ENCODE measurements at places on chromosomes 4 and X.

DNA sequence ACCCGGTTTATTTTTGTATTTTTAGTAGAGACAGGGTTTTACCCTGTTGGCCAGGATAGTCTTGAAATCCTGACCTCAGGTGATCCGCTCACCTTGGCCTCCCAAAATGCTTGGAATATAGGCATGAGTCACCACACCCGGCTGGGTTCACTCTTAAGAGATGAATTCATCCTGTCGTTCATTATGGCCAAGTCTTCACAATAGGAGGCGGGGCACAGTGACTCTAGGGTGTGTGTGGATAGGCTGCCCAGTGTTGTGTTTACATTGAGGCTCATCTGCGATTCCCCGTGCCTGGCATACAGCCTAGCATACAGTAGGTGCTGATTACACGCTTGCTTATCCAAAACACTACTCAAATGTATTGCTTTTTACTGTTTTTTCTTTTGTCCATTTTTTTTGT, 41.3 kb upstream of the IGFBP7 start:
- no peak for DNase-seq

GRCh38 chr4:51831133-51831532, 11.8 kb upstream of the DCUN1D4 start:
- peak; percentile 66 for DNase-seq

DNA sequence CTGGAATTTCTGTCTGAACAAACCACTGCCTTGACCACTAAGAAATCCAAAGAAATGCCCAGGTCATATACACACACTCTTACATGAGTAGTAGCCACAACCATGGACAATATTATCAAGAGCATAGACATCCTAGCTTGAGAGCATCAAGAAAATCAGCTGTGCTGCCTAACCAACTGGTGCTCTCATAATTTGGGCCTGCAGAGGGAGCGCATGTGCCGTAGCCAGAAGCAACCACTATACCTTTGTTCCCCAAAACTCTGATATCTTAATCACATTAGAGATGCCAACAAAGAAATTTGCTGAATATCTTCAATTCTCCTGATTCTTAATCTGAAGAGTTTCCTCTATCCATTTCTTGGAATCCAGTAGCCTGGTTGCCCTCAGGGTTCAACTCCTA, 163.6 kb downstream of the ZNF674 start:
- DNase-seq = peak; percentile 24

DNA sequence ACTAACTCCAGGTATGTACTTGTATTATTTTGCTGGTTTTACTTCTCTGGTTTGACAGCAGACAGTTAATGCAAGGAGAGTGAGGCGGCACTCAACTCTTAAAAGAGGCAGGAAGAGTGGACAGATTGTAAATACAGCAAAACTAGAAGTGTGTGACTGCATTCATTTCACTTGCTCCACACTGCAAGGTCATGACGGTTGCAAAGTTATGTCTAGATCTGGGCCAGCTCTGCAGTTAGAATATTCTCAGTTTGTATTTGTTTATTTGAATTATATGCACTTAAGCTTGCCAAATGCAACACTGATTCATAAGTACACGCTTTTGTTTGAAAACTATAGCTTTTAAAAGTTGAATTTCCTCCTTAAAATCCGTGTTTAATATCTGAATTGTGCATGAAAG, 148.9 kb downstream of the STIM2 start:
- DNase-seq = no peak

DNA sequence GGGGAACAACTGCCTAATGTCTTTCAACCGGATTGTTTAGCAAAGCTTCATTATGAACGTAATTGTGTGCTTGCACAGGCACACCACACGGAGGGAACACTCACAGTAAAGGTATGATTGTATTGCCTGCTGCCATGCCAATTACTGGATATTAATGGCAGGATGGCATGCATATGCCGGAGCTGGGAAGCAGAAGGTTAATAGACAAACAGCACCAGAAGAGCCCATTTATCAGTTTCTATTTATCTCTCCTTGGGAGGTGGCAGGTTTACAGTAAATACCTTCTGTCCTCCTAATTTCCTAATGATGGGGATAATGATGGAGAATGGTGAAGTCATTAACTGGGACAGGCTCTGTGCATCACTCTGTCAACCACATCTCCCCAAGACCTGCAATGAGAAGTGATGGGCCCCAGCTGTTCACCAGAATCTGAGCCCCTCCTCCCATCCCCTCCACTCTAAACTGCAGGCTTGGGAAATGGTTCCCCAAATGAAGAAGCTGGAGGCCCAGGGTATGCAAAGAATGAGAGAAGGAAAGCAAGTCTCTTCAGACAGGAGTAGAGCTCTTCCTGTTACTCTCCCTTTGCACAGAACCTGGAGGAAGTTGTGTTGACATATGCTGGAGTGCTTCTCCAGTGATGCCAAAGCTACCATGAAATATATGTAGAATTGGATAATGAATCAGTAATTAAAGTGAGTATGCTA, 160.8 kb downstream of the NAA11 start:
- no peak for DNase-seq

- no peak for DNase-seq
These were observed 115.3 kb downstream of the HS3ST1 start for GRCh38 chr4:11313157-11313943.

DNA sequence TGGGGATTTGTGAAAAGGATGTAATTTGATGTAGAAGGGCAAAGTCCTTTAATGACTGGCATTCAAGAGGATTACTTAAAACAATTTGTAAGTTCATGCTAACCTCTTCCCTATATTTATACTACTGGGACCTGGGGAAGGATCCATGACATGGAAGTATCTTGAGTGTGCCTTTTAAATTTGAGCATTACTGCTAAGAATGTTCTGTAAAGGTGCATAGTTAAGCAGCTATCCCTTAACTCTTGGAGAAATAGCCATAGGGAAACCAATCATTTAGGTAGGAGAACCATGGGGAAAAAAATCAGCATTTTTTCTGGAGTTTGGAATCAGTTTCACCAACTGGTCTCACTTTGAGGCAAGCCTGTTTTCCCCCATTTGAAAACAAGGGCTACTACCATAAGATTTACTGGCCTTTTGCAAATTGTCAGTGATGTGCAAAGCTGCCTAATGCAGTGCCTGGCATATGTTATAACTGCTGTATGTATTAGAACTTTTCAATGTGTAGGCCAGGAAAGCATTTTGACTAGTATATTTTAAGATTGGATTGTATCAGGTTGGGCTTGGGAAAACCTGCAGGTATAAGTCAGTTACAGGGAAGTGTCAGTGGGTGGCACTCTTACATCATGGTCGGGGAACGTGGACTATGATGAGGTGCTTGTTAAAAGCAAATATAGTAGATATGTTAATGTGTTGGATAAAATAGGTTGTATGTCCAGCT, 72.1 kb downstream of the PRSS12 start:
- peak; percentile 44 for DNase-seq

DNA sequence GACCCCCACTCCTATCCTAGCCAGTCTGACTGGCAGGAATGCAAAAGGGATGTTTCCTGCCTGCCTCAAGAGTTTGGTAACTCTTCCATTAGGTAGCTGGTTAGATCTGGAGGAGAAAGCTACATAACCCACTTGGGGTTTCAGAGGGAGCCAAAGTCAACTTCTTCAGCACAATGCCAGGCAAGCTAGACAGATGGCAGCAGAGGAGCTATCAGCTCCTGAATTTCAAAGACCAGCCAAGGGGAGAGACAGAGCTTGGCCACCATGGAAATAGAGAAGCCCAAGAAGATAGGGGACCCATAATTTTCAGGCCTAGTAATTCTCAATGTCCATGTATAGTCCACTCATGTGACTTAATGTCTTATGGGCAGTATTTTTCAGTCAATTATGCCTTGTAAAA, 56.4 kb downstream of the PGRMC1 start:
- DNase-seq = no peak

- no peak for DNase-seq
These were observed 11.5 kb downstream of the ZFYVE28 start for GRCh38 chr4:2406920-2407319.

GRCh38 chr4:24044610-24045589, 155.1 kb upstream of the PPARGC1A start:
- no peak for DNase-seq

- peak; percentile 84 for DNase-seq
These were observed 220.4 kb downstream of the SPRY1 start for GRCh38 chr4:123616951-123617461.

- no peak for DNase-seq
These were observed 42.2 kb downstream of the PPM1K start for GRCh38 chr4:88242144-88242543.

DNA sequence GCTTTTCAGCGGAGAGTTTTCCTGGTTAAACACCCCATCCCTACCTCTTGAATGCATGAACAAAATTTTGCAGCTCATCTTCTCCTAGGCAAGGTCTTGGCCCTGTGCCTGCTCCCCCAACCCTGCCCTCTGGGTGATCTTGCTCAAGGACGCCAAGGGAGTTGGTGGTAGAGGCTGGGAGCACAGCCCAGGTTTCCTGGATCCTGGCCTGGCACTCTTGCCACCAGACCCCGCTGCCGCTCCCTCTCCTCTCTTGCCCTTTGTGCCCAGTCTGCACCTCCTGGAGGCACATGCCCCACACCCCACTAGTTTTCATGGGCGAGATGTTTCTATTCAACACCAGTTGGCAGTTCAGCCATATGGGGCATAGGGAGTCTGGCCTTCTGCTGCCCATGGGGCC, 37.3 kb downstream of the TSC22D3 start:
- no peak for DNase-seq

DNA sequence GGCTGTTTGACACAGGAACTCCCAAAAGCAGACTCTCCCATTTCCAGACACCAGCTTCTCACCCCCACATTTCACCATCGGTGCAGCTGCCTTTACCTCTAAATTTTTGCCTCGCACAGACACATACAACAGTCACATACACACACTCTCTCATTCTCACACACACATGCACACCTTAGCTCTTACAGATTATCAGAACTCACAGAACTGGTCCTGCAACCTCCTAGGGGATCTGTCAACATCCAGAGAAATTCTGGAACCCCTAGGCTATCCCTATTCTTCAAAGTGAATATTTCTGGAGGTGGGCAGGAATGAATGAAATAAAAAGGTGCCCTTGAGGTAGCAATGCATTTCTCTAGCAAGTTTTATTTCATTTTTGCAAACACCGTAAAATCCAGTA, 4.1 kb downstream of the HS6ST2 start:
- no peak for DNase-seq

DNA sequence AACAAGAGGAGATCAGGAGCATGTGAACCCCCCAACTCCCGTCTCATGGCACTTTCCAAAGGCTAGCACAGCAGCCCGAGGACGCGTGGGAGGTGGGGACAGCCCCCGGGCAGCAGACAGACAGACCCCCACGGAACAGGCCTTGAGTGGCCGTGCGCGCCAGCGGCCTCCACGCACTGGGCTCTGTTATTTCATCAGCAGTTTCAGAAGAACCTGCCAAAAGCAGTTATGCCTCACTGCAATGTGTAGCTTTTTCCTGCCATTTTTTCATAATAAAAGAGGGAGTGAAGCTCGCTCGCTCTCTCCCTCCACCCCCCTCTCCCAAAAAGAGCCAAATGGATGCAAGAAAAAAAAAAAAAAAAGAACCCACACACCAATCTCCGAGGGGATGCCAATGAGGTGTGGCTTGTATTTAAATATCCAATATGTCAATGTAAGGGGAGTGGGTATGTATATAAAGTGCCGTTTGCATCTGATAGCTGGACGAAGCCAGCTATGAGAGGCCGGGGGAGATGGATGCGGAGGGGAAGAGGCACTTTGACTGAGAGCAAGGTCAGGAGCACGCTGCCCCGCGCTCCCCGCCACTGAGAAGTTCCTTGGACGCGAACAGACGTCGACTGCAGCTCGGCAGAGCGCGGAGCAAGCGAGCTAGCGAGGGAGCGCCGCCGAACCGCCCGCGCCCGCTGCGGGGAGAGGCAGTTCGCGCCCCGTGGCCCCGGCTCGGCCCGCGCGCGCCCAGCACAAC, at the start of gene FGF16:
Gene FGF16, plus strand, starts transcription at position 482 of the 745 bp plus-strand sequence. CDS start 286 bp downstream, outside the sequence.
- DNase-seq = no peak

GRCh38 chrX:10050481-10050880, 83.3 kb downstream of the CLDN34 start:
- no peak for DNase-seq

- peak; percentile 82 for DNase-seq
These were observed 4.7 kb downstream of the RASGEF1B start for GRCh38 chr4:81466841-81467671.

DNA sequence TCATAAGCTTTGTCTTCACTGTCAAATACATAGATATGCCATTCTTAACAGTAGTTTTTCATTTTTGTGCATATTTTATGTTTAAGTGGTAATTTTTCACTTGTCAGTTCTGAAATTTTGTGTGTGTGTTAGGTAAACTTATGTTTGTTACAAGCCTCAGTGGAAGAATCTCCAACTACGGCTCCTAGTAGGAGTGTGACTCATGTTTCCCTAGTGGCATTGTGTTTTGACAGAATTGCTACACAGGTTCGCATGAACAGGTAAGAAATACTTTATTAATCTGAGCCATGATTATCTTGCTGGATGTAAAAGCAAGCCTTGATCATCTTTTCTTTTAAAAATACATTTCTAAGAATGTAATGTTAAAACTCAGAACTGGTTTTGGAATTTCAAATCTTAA, 94.4 kb downstream of the BLTP1 start:
- no peak for DNase-seq

GRCh38 chrX:264634-265455, 16.3 kb upstream of the PLCXD1 start:
- DNase-seq = no peak
